ENCODE measurements at places on chromosomes 4 and X.

- no peak for DNase-seq
These were observed 178.0 kb upstream of the ANKRD50 start for GRCh38 chr4:124890522-124890921.

DNA sequence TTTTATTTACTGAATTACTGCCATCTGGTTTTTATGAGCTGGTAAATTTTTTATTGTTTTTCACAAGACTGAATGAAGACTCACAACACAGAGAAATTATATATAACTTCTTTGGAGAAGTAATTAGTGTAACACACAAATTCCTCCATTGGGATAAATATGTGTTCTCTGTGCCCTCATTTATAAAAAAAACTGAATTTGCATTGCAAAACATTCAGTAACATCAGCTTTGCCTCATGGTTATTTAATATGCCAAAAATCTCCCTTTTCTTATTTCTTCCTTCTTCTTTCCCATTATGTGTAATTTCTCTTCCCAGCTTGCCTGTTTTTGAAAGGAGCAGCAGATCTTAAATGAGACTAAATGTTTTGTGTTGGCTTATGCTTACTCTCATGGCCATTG, 18.5 kb downstream of the CASP6 start:
- no peak for DNase-seq

DNA sequence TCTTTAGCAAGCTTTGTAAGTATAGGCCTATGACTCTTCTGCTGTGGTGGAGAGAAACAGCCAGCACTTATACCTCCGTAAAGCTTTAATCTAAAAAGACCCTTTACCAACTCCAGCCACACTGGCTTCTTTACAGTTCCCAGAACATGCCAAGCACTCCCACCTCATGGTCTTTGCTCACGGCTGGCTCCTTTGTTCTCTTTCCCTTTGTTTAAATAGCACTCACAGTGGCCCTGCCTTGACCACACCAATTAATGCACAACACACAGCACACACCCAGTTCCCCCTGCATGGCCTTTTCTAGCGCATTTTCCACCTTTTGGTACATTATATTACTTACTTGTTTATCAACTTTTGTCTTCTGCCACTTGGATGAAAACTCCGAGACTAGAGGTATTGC, 18.9 kb downstream of the PPID start:
- DNase-seq = no peak

DNA sequence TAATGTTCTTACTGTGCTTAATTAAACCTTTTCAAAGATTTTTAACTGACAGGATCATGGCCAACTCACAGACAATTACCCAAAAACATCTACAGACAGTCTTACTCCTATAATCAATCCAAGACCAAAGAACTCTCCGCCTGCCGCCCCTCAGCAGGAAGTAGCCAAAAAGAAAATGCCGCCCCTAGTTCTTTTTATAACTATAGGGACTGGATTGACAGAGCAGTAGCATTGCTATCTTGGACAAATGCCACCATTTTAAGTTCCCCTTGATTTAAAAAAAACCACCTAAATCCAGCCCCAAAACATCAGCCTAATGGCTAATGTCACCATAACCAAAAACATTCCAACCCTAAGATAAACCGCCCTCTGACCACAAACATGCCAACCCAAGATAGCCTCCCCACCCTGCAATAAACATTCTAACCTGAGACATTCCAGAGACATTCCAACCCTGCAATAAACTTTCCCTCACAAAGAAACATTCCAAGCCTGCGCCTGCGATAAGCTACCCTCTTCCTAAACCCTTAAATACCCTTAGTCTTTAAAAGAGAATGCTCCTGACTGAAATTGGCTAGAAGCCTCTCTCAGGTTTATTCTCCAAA, 77.0 kb downstream of the COQ2 start:
- DNase-seq = no peak

- no peak for DNase-seq
These were observed 510.6 kb upstream of the CNKSR2 start for GRCh38 chrX:20863649-20864048.

DNA sequence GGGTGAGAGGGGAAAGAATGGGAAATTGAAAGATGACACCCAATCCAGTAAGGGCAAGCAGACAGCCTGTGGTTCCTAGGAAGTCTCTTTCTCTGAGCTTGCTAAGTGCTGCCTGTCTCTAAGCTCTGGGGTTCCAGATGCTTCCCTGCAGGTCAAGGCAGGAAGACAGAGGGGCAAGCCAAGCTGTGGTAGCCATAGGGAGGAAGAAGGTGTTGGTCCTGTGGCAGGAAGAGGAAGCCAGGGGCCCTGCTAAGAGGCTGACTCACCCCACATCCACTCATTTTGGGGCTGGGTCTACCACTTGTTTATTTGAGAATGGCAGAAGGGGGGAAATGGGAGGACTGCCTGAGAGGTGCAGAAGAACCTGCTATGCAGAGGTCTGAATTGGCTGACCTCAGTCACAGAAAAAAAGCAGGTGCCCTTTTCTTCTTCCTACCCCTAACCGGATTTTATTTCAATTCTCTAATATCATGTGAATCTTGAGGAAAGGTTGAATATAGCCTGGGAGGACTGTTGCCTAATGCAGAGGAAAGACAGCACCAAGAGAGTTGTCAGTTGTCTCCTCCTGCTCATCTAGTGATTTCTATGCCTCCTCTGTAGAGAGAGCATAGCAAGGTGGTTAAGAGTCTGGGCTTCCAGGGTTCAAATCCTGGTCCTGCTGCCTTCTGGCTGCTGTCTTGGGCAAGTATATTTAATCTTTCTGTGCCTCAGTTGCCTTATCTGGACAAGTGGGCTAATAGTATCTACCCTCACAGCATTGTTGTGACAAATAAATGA, 27.4 kb downstream of the HOPX start:
- peak; percentile 50 for DNase-seq

- DNase-seq = peak; percentile 38
These were observed 543 bp downstream of the NFXL1 start for GRCh38 chr4:47913861-47914219.

GRCh38 chrX:140524556-140524955, 19.7 kb upstream of the SOX3 start:
- DNase-seq = no peak

DNA sequence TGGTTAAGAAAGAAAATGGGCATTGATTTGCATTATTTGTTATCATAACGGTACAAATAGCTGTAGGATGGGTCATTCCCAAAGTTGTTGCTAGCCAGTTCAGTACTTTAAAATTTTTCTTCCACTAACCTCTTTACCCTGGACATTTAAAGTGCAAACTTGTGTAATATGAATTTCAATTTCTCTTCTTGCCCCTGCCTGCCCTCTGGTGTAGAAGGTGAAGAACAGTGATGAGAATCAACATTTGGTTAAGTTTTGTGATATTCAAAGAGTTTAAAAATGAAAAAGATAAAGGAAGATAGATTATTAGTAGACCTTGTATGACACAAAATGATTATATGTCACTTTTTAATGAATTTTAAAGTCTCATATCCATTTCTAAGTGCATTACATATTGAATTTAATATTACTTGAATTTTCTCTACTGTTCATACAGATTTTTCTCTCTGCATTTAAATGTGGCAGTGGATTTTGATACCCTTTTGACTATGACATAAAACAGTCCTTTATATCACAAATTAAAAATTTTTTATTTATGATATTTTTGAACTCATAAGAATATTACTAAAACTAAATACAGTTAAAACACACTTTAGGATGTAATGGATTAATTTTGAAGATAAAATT, 337.7 kb downstream of the BMPR1B start:
- DNase-seq = no peak

GRCh38 chr4:156941940-156942548, 29.6 kb downstream of the PDGFC start:
- DNase-seq = no peak

- no peak for DNase-seq
These were observed 222.4 kb downstream of the ANTXR2 start for GRCh38 chr4:79850626-79851025.

- DNase-seq = no peak
These were observed 66.6 kb downstream of the ATXN3L start for GRCh38 chrX:13253223-13253622.

GRCh38 chr4:16224264-16225166, 1.8 kb downstream of the TAPT1 start:
- DNase-seq = no peak

DNA sequence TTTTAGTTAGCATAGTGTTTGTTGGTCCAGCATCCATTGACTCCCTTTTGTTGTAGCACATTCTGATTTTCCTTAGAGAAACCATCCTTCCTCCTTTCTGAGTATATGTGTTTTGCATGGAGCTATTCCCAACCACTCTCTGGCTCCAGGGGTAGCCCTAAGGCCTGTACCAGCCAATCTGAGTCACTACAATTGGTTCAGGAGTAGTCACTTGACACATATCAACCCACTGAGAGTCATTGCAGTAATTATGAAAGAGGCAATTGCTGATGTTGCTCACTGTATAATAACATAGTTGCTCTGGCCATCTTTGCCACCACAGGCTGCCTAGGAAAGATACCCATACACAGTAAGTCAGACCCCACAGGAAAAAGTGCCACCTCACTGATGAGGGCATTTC, 71.2 kb upstream of the GRID2 start:
- DNase-seq = no peak

GRCh38 chr4:107885865-107886264, 45.5 kb upstream of the CYP2U1 start:
- DNase-seq = no peak

Measured in activated naive CD8-positive, alpha-beta T cell treated with anti-CD3 and anti-CD28 coated beads, Interleukin-2, amount 50 U/mL, for 24 hours (primary cell).